GM13977 (cell line): ENCODE measurements at places on chromosomes 7 and 10.
A peak's percentile ranks its signal among the peaks of the same experiment; 100 is the strongest.

- DNase-seq: no peak
These were observed 1.7 kb downstream of the PDE1C start for GRCh38 chr7:32068411-32069101.

DNA sequence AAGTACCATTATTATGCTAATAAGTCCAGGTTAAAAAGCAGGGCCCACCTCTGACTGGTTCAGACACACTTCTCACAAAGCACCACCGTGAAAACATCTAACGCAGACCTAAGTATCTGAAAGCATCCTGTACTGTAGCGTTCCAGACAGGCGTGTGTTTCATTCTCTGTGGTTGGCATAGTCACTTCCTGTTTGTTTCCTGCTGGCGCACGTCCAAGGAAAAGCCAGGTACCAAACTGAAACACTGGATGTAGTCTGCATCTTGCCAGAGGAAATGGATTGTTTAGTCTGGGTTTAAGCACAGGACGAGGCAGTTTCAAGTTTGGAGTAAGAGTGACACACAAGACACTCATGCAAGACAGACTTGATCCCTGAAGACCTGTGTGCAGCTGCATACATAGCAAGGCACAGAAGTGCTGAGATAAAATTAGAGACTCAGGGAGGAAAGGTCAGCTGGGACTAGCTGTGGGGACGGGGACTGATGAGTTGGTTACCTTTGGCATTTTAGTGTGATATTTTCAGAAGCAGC, 23.3 kb downstream of the BPGM start:
- DNase-seq: no peak

- no peak for DNase-seq
These were observed 424.0 kb downstream of the PLXNA4 start for GRCh38 chr7:132152131-132152889.

DNA sequence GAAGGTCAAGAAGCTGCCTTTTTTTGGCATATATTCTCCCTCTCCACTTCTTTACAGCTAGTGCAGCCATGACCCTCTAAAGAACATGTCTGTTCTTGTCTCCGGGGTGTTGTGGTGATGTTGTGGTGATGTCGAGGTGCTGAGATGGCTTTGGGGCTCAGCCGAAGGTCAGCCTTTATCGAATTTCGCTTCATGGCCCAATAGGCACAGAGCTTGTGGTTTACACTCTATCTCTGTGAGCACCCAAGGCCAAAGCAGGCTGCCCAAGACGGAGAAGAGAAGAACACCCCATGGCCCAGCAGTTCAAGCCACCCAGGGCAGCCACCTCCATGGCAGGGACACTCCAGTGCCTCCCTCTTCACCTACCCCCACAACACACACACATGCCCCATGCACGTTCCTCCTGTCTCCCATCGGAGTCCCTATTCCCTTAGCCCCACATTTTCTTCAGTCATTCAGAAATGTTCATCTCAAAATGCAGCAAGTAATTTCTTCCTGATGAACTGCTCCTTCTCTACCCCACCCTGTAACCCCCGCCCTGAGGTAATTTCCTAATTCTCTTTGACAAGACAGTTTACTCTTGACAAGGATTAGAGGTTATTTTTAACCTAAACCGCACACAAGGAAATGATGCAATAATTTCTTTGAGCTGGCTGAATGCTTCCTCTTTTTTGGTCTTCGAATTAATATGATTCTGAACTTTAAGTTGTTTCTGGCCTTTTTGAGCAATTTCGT, 18.6 kb upstream of the ADRB1 start:
- peak; percentile 60 for DNase-seq

GRCh38 chr10:90413196-90413595, 444.6 kb downstream of the HTR7 start:
- DNase-seq: no peak

- DNase-seq: no peak
These were observed 338.8 kb downstream of the ELMO1 start for GRCh38 chr7:37109843-37110242.

GRCh38 chr10:75718991-75719390, 287.6 kb downstream of the LRMDA start:
- DNase-seq: no peak

- DNase-seq: no peak
These were observed 57.0 kb upstream of the GPR158 start for GRCh38 chr10:25117757-25118156.

DNA sequence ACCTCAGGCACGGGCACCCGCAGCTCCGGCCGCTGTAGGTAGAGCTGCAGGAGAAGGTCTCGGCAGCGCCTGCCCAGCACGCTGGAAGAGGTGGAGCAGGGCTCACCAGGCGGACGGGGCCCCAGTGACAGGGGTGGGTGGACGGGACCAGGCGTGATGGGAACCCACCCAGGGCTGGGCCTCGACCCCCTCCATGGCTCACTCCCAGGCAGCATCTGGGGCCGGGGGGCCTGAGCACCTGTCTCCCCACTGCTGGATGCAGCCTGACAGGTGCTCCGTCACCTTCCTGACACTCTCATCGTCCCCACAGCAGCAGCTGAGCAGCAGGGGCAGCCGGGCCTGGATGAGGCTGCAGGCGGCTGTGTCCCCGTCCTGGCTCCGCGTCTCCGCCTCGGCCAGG, 16.7 kb upstream of the MICALL2 start:
- DNase-seq: no peak

DNA sequence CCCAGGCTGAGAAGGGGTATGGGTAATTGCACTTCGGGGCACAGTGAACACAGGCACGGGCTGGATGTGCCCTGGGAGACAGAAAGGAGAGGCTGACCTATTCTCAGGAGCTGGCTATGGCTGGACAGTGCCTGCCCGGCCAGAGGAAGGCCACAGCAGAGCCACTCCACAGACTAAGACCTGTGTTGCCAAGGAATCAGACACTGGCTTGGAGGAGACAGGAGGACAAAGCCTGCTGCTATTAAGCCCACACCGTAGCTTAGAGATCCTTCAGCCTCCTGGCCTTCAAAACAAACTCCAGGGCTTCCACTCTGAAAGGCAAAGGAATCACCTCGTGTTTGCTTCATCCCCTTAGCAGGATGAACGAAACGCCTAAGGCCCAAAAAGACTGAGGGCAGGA, 82.2 kb downstream of the ALOX5 start:
- DNase-seq: no peak

DNA sequence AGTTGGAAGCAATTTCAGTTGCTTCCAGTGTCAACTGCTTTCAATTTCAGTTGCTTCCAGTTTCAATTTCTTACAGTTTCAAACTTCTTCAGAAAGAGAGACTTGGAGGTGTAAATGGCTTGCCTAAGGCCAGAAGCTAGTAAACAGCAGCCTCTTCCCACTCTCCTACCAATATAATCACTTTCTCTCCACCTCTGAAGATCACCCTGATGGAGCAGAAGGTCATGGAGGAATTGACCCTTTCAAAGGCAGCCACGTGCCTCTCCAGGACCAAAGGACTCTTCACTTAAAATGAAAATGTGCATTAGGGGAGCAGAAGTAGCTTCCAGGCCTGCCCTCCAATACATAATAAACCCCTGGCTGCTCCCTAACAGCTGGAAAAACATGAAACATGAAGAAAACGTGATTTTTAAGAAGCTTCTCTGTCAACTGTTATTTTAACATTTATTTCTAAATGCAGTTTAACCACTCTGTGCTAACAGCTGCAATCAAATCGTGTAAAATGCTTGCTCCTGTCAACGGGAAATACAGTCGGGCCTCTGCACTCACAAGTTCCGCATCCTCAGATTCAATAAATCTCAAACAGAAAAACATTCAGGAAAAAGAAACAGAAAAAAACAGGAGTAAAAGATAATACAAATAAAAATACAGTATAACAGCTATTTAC, 1020.6 kb downstream of the XPNPEP1 start:
- DNase-seq: no peak

GRCh38 chr10:99233689-99234037, 2.0 kb downstream of the HPSE2 start:
- peak; percentile 25 for DNase-seq

DNA sequence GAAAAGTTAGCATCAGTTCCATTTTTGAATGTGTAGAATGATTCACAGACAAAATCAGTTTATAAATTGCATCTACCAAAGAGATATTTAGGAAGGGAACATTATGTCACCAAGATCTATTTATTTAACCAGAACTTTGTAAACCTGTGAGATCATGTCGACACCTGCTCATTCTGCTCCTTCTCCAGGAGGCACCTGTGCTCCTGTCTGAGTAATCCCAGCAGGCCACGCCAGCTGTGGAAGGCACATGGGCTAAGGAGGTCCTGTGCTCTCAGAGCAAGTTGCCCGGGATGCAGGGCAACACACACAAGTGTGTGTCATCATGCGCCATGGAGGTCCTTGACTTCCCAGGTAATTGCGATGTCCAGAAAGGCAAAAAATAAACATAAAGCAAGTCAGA, 45.5 kb upstream of the ADARB2 start:
- DNase-seq: no peak

GRCh38 chr10:121956111-121957061, 18.6 kb downstream of the NSMCE4A start:
- no peak for DNase-seq

GRCh38 chr10:14185316-14186045, 145.2 kb downstream of the FRMD4A start:
- peak; percentile 61 for DNase-seq

DNA sequence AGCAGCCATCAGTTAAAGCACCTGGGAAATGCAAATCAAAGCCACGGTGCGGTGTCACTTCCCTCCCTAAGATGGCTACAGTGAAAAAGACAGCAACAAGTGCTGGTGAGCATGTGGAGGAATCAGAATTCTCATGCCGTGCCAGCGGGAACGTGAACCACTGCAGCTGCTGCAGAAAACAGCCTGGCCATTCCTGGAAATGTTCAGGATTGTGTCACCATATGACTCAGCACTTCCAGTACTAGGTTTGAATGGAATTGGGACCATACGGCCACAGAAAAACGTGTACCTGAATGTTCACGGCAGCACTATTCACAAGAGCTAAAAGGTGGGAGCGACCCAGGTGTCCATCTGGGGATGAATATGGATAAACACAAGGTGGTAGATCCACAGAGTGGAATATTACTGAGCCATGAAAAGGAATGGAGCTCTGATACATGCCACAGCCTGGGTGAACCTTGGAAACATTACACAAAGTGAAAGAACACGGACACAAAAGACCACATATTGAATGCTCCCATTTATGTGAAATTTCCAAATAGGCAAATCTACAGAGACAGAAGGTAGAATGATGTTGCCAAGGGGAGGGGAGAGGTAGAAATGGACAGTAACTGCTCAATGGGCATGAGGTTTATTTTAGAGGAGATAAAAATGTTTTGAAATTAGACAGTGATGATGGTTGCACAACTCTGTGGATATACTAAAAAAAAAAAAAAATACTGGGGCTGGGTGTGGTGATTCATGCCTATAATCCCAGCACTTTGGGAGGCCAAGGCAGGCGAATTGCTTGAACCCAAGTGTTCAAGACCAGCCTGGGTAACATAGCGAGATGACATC, 61.6 kb downstream of the MICALL2 start:
- DNase-seq: no peak
